Pancreas (tissue), 10 donors: ENCODE measurements at places on chromosomes 16 and 17.

DNA sequence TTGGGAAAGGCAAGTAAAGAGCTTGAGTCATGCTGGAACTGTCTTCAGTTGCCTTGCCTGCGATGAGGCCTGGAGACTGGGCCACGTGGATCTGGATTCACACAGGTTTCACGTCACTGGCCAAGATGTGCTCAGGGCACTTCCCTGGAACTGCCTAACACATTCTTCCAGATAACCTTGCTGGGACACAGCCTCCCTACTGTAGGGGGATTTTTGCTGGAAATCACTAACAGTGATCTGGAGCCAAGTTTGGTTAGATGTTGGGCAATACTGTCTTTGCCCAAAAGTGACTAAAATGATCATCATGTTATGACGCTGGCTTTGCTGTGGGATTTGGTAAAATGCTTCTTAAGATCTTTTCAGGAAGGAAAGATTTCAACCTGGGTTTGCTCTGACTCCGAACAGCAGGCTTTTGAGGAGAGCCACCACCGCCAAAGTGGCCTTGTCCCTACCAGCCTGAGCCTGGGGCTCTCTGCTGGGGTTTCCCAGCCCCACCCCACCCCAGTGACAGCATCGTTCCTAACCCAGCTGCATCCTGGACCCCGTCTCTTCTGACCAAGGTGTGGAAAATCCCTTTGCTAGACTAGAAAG lies 14.7 kb downstream of the C1QTNF1 start:
- no peak for DNase-seq
- no peak overlapping the region for H3K27ac ChIP-seq
- no peaks in the 10 kb centered on the region for H3K36me3 ChIP-seq
- no peaks in the 10 kb centered on the region for H3K4me1 ChIP-seq
- no peaks in the 10 kb centered on the region for H3K27me3 ChIP-seq

- DNase-seq: no peak
- no peak overlapping the region for H3K27ac ChIP-seq
- H3K27me3 ChIP-seq: no peaks in the 10 kb centered on the region
Measured at GRCh38 chr16:86002178-86002900, 103.4 kb downstream of the IRF8 start.

DNA sequence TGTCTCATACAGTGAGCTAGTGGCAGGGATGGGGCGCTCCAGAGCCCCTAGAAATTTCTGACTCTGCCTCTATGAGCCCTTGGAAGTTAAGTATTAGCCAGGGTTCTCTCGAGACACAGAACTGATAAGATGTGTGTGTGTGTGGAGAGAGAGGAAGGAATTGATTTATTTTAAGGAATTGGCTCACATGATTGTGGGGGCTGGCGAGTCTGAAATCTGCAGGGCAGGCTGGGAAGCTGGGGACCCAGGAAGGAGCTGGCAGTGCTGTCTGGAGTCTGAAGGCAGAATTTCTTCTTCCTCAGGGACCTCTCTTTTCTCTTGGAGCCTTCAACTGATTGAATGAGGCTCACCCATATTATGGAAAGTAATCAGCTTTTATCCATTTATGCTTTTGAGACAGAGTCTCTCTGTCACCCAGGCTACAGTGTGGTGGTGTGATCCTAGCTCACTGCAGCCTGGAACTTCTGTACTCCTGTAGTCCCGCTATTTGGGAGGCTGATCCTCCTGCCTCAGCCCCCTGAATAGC lies 16.8 kb downstream of the LRRC75A start:
- no peak for DNase-seq
- no peaks in the 10 kb centered on the region for H3K4me1 ChIP-seq
- no peaks in the 10 kb centered on the region for H3K27me3 ChIP-seq
- H3K4me3 ChIP-seq: no peak overlapping the region

GRCh38 chr17:49063652-49064051 lies 66.5 kb downstream of the IGF2BP1 start:
- no peaks in the 10 kb centered on the region for H3K27me3 ChIP-seq
- no peaks in the 10 kb centered on the region for H3K4me1 ChIP-seq
- DNase-seq: no peak

- H3K36me3 ChIP-seq: no peaks in the 10 kb centered on the region
- H3K4me3 ChIP-seq: no peak overlapping the region
- no peaks in the 10 kb centered on the region for H3K27me3 ChIP-seq
- no peak overlapping the region for H3K27ac ChIP-seq
- H3K4me1 ChIP-seq: no peaks in the 10 kb centered on the region
Measured at GRCh38 chr16:4578961-4579530, 22.9 kb downstream of the C16orf96 start.

GRCh38 chr17:15239491-15239890 lies 25.6 kb downstream of the PMP22 start:
- H3K27ac ChIP-seq: no peak overlapping the region
- no peak for DNase-seq
- H3K36me3 ChIP-seq: no peaks in the 10 kb centered on the region
- no peaks in the 10 kb centered on the region for H3K27me3 ChIP-seq

DNA sequence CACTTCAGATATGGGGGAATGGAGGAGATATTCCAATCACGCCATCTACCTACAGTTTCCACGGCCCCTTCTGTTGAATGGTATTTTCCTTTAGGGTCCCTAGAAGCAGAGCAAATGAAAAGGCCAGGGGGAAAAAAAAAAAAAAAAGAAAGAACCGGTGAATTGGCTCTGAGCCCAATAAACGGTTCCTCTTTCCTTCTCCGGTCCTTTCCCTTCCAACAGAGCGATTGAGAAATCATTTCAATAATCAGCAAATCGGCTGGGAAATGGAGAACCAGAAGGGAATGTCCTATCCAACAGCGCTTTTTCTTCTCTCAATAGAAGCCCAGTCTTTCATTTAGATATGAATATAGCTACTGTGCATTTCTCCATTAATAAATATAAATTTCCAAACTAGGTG lies 26.8 kb upstream of the HOXB13 start:
- no peak overlapping the region for H3K27ac ChIP-seq
- no peaks in the 10 kb centered on the region for H3K36me3 ChIP-seq
- H3K4me3 ChIP-seq: no peak overlapping the region
- DNase-seq: no peak

GRCh38 chr17:30921544-30922196 lies at the start of gene ADAP2:
Gene ADAP2 (plus strand): TSS chr17:30921945. CDS start chr17:30922015, 70 bp downstream.
- no peaks in the 10 kb centered on the region for H3K4me1 ChIP-seq
- no peaks in the 10 kb centered on the region for H3K36me3 ChIP-seq
- H3K27ac ChIP-seq: no peak within 1 kb of the TSS
- peak; percentile 85 for DNase-seq
- peak within 1 kb of the TSS; percentile 57 for H3K4me3 ChIP-seq

DNA sequence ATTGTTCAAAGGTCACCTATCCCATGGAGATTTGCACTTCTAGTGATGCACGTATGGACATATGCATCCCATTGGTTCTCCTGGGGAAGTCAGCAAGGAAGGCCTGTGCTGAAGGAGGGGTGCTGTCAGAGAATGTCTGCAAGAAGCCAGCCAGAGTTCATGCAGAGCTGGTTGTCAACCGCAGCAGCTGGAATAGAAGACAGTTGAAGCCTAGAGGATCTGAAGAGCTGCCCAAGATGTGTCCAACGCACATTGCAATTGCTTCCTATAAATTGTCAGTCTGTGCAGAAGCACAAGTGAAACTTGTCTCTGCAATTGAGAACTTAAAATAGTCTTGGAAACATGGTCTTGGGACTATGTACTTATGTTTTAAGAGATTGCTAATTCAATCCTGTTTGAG lies 82.1 kb upstream of the CNTNAP4 start:
- H3K4me3 ChIP-seq: no peak overlapping the region
- no peak for DNase-seq
- H3K27me3 ChIP-seq: no peaks in the 10 kb centered on the region
- H3K4me1 ChIP-seq: peaks cover 6% of the 10 kb centered on the region
- no peaks in the 10 kb centered on the region for H3K36me3 ChIP-seq

DNA sequence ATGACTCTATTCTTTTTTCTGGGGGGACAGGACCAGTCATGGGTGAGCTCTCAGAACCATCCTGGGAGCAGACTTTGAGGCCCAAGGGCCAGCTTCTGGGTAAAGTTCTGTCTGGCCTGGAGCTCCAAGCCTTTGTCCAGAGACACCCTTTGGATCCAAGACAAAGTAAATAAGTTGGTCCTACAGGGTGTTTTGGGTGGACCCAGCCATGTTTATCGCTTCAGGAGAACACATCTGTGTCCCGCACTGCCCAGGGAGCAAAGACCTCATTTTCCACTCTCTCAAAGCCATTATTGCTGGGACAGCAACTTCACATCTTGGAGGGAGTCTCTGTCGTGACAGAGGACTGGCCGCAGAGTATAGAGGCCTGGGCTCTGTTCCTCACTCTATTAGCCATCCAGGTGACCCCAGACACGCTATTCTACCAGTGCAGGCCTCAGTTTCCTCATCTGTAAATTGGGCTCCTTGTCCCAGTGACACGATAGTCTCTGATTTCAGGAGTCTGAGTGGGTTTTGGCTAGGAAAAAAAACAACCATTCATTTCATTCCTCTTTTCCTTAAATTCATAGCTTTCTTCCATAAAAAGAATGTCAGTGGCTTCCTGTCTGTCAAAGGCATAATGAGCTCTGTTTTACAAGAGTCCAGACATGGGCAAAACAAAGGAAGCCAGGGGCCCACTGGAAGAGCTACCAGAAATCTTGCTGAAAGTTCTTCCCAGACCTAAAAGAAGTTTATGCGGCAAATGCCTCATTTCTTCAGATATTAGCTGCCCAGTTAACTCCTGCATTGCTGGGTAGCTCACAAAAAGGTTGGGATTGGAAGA lies 62.4 kb downstream of the PECAM1 start:
- no peak overlapping the region for H3K4me3 ChIP-seq
- H3K27ac ChIP-seq: no peak overlapping the region

- no peak overlapping the region for H3K27ac ChIP-seq
- no peaks in the 10 kb centered on the region for H3K27me3 ChIP-seq
- no peaks in the 10 kb centered on the region for H3K36me3 ChIP-seq
- no peak for DNase-seq
Measured at GRCh38 chr16:19098173-19098572, 15.6 kb upstream of the ITPRIPL2 start.

DNA sequence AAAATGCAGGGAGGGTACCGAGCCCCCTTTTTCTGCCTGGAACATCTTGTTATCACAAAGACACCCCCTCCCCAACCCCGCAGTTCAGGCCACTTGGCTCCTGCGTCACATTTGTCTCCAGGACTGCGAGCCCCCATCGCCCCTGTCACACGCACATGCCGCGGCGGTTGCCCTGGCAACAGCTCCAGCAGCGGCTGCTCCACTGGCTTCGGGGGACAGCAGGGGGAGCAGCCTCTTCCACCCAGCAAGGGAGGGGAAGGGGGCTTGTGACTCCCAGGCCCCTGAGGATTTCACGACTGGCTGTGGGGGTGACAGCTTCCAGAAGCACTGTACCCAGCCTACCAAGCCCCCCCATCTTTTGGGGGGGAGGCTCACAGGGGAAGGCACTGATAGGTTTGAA lies 2.6 kb downstream of the BAIAP3 start:
- H3K27me3 ChIP-seq: peaks cover 11% of the 10 kb centered on the region
- H3K36me3 ChIP-seq: no peaks in the 10 kb centered on the region
- H3K4me3 ChIP-seq: no peak overlapping the region
- H3K4me1 ChIP-seq: peaks cover 20% of the 10 kb centered on the region
- no peak overlapping the region for H3K27ac ChIP-seq

- H3K27me3 ChIP-seq: no peaks in the 10 kb centered on the region
- H3K4me1 ChIP-seq: peaks cover 36% of the 10 kb centered on the region
- peak overlapping the region; percentile 78 for H3K27ac ChIP-seq
- peak; percentile 78 for DNase-seq
- H3K4me3 ChIP-seq: no peak overlapping the region
Measured at GRCh38 chr17:81863833-81864768, 3.8 kb upstream of the P4HB start.

- H3K4me1 ChIP-seq: no peaks in the 10 kb centered on the region
- no peak for DNase-seq
- no peak overlapping the region for H3K27ac ChIP-seq
- peak overlapping the region; percentile 54 for H3K4me3 ChIP-seq
- no peaks in the 10 kb centered on the region for H3K27me3 ChIP-seq
Measured at GRCh38 chr17:30117675-30118081, 1.1 kb downstream of the NSRP1 start.

GRCh38 chr16:55265926-55266325 lies 58.1 kb upstream of the IRX6 start:
- no peaks in the 10 kb centered on the region for H3K4me1 ChIP-seq
- H3K27me3 ChIP-seq: no peaks in the 10 kb centered on the region
- H3K27ac ChIP-seq: no peak overlapping the region
- H3K36me3 ChIP-seq: no peaks in the 10 kb centered on the region
- DNase-seq: no peak
- H3K4me3 ChIP-seq: no peak overlapping the region

DNA sequence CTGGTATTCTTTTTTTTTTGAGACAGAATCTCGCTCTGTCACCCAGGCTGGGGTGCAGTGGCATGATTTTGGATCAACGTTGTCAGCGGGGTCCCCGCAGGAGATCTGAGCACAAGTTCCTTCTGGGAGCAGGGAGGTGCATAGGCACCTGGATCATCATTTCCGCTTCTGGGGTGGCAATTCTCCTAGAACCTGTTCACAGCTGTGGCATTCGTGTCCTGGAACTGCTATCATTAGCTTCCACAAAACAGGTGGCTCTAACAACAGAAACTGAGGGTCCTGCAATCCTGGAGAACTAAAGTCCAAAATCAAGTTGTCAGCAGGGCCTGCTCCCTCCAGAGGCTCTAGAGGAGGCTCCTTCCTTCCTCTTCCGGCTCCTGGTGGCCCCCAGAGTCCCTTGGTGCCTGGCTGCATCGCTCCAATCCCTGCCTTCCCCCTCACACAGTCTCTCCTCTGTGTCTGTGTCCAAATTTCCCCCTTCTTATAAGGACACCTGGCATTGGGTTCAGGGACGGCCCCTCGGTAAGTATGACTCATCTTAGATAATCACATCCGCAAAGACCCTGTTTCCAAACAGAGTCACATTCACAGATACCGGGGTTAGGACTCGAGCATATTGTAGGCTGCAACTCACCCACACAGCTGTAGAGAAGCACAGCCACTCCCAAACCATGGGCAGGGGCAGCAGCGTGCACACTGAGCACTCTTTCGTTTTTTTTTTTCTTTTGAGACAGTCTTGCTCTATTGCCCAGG lies 43.5 kb upstream of the KLHDC4 start:
- H3K27me3 ChIP-seq: no peaks in the 10 kb centered on the region
- H3K36me3 ChIP-seq: no peaks in the 10 kb centered on the region
- DNase-seq: no peak
- H3K4me3 ChIP-seq: no peak overlapping the region
- H3K27ac ChIP-seq: no peak overlapping the region
- no peaks in the 10 kb centered on the region for H3K4me1 ChIP-seq

DNA sequence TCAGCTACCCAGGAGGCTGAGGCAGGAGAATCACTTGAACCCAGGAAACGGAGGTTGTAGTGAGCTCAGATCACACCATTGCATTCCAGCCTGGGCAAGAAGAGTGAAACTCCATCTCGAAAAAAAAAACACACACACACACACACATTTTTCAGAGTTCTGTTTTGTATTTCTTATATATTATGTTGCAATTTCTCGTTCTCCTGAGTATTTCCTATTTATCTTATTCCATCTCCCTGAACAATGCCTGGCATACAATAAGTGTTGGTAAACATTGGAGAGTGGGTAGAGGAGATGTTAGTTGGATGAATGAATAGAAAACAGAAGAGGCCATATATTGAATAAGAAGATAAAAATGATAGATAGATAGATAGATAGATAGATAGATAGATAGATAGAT lies 167.8 kb upstream of the CDH5 start:
- H3K4me1 ChIP-seq: no peaks in the 10 kb centered on the region
- no peak for DNase-seq
- H3K27ac ChIP-seq: no peak overlapping the region
- no peaks in the 10 kb centered on the region for H3K27me3 ChIP-seq

- no peak for DNase-seq
- no peak overlapping the region for H3K27ac ChIP-seq
- H3K27me3 ChIP-seq: no peaks in the 10 kb centered on the region
- H3K36me3 ChIP-seq: no peaks in the 10 kb centered on the region
- H3K4me1 ChIP-seq: no peaks in the 10 kb centered on the region
Measured at GRCh38 chr17:61221597-61222471, 177.8 kb upstream of the TBX2 start.
